ENCODE measurements at places on chromosomes 6 and 20. TPM values are rescaled to one million over a fixed set of nuclear protein-coding genes. Genes with fewer than 3 reads are reported as not detected.

DNA sequence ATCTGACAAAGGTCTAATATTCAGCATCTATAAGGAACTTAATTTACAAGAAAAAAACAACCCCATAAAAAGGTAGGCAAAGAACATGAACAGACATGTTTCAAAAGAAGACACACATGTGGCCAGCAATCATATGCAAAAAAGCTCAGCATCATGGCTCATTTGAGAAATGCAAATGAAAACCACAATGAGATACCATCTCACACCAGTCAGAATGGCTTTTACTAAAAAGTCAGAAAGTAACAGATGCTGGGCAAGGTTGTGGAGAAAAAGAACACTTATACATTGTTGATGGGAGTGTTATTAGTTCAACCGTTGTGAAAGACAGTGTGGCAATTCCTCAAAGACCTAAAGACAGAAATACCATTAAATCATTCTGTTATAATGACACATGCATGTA is 289.9 kb upstream of the MMS22L start:
- H3K4me1 ChIP-seq, result no peaks in the 10 kb centered on the region
- no peak overlapping the region for H3K4me3 ChIP-seq
- H3K27ac ChIP-seq, result no peak overlapping the region
- H3K27me3 ChIP-seq, result peaks cover 4% of the 10 kb centered on the region

RCAN2 gene
- total RNA-seq, result 27.9 TPM

- H3K27me3 ChIP-seq, result no peaks in the 10 kb centered on the region
- no peak for DNase-seq
- H3K27ac ChIP-seq, result no peak overlapping the region
- no peak overlapping the region for H3K4me3 ChIP-seq
Observed at GRCh38 chr20:49979030-49979832, 3.5 kb upstream of the SNAI1 start.

MCCD1 gene
- not detected for total RNA-seq

SLC16A10 gene
- not detected for total RNA-seq

TRDN gene
- not detected for total RNA-seq

DNA sequence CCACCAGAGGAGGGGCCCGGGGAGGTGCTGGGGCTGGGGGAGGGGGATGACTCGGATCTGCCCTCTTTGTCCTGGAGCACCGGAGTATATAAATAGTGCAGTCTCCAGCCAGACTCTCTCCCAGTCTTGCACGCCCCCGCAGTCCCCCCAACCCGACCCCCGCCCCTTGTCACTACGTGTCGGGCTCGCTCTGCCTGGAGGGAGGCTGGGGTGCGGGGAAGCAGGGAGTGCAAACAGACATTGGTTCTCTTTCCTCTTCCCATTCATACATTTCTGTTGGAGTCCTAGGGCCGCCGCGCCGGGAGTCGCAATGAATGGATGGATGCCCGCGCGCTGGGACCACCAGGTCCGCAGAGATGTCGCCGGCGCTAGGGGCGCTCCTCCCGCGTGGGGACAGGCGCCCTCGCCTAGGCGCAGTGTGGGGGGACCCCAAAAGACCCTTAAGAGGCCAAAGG is 179.3 kb downstream of the TBXT start:
- no peak for DNase-seq
- no peak overlapping the region for H3K27ac ChIP-seq
- H3K4me3 ChIP-seq, result peak overlapping the region; percentile 77
- H3K36me3 ChIP-seq, result no peaks in the 10 kb centered on the region
- peaks cover 48% of the 10 kb centered on the region for H3K27me3 ChIP-seq
- H3K4me1 ChIP-seq, result peaks cover 26% of the 10 kb centered on the region

- H3K4me1 ChIP-seq, result peaks cover 27% of the 10 kb centered on the region
- no peak overlapping the region for H3K4me3 ChIP-seq
- peak overlapping the region; percentile 12 for H3K27ac ChIP-seq
Observed at GRCh38 chr6:158206740-158207421, 38.7 kb downstream of the GTF2H5 start.

GPLD1 gene
- 2.4 TPM for total RNA-seq

DNA sequence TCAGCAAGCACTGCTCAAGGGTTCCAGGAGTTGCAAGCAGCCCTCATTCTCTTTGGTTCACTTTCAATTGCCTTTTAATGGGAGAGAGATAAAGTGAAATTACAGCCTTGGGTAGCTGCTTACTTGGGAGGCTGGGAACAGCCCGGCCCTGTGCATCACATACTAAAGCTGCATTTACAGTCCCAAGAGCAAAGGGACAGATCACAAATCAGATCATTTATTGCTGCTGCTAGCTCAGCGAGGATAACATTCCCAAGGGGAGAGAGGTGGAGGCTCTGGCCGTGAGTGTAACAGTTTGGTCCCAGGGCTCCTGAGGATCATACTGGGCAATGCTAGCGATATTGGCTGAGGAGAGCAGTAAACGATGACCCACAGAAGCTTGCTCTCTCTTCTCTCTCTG is 133.1 kb downstream of the CDH26 start:
- no peaks in the 10 kb centered on the region for H3K4me1 ChIP-seq
- no peak overlapping the region for H3K4me3 ChIP-seq
- no peak overlapping the region for H3K27ac ChIP-seq
- H3K27me3 ChIP-seq, result no peaks in the 10 kb centered on the region
- H3K36me3 ChIP-seq, result no peaks in the 10 kb centered on the region

DNA sequence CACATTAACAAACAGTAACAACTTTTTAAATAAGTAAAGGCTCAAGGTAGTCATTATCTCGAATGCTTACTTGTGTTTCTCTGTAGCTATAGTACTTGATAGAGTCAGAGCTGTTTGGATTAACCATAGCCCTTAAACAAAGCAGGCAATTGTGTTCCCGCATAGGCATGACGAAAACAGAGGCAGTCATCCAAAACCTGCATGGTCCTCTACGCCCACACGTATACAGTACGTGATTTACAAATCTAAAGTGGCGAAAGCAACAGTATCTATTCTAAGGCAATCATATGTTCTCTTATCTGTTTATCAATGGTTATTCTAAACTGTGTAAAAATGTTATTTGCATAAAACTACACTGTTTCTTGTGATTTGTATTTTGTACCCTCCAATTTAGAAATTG is 31.8 kb downstream of the HFE start:
- DNase-seq, result no peak
- H3K4me1 ChIP-seq, result peaks cover 15% of the 10 kb centered on the region
- H3K27ac ChIP-seq, result no peak overlapping the region
- H3K36me3 ChIP-seq, result no peaks in the 10 kb centered on the region

GRCh38 chr6:52994839-52995088 is 320 bp downstream of the GSTA4 start:
- peaks cover 18% of the 10 kb centered on the region for H3K36me3 ChIP-seq
- DNase-seq, result no peak
- peaks cover 44% of the 10 kb centered on the region for H3K4me1 ChIP-seq
- H3K4me3 ChIP-seq, result peak overlapping the region; percentile 95

GRCh38 chr6:28488916-28489365 is 26.7 kb downstream of the GPX6 start:
- H3K4me1 ChIP-seq, result peaks cover 16% of the 10 kb centered on the region
- peaks cover 45% of the 10 kb centered on the region for H3K27me3 ChIP-seq
- H3K27ac ChIP-seq, result no peak overlapping the region
- DNase-seq, result no peak
- no peaks in the 10 kb centered on the region for H3K36me3 ChIP-seq

NMBR gene
- not detected for total RNA-seq

NRSN1 gene
- total RNA-seq, result not detected

- no peak overlapping the region for H3K4me3 ChIP-seq
- no peaks in the 10 kb centered on the region for H3K4me1 ChIP-seq
- H3K36me3 ChIP-seq, result no peaks in the 10 kb centered on the region
- H3K27me3 ChIP-seq, result peaks cover 1% of the 10 kb centered on the region
- no peak overlapping the region for H3K27ac ChIP-seq
Observed at GRCh38 chr20:46539113-46539512, 11.3 kb downstream of the OCSTAMP start.

- DNase-seq, result no peak
- no peak overlapping the region for H3K27ac ChIP-seq
- no peak overlapping the region for H3K4me3 ChIP-seq
Observed at GRCh38 chr20:47220161-47220582, 136.3 kb downstream of the ZMYND8 start.

DNA sequence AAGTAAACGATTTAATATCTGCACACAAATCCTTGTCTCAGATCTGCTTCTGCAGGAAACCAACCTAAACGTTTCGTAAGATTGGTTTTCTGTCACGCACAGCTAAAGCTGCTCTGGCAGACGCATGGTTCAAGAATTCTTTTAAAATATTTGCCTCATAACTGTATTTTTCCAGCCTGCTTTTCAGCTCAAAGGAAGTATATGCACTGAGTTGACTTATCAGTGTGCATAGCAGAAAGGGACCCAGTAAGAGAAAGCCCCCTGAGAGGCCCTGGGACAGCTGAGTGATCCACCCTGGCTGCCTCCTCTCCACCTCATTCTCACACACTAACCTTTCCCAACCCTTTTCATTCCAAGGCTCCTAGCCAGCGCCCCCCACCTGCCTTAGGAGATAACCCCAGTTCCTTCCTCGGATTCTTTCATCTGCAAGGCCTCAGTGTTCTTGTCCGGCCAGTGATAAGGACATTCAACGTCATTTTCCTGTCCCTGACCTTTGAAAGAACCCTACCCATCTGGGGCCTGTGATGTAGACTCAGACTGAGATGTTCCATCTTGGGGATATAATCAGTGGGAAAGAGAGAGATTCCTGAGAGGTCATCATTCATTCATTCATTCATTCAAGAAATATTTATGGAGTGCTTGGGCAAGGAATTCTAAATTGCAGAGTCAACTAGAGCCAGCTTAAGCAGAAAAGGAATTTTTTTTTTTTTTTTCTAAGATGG is 22.4 kb upstream of the SLC9A8 start:
- peaks cover 1% of the 10 kb centered on the region for H3K4me1 ChIP-seq
- H3K4me3 ChIP-seq, result no peak overlapping the region
- H3K36me3 ChIP-seq, result no peaks in the 10 kb centered on the region
- no peak overlapping the region for H3K27ac ChIP-seq

SLC22A7 gene
- not detected for total RNA-seq

DNA sequence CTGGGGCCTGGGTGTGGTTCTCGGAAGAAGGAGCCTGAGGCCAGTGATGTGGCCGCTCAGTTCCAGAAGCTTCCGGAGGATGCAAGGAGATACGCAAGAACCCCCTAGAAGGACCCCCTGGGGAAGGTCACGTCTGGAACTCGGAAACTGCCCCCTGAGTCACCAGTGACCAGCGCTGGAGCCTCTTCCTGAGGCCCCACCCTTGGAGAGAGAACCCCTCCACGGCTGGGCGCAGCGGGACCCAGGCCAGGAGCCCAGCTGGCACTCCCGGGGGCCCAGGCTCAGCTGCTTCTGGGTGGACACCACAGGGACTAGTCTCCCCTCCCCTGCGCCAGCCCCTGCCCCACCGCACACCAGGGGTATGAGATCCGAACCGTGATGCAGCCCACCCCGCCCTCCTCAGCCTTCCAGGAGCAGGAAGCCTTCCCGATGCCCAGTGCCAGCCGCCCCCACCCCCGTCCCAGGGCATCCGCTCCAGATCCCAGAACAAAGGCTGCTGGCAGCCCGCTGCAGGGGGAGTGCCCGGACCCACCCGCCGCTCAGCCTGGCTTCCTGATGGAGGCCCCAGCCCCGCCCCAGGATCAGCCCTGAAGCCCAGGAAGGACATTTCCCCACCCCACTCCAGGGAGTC is 7.5 kb downstream of the LAMA5 start:
- H3K27ac ChIP-seq, result peak overlapping the region; percentile 65
- no peaks in the 10 kb centered on the region for H3K36me3 ChIP-seq

REM1 gene
- not detected for total RNA-seq

MED20 gene
- 30.0 TPM for total RNA-seq

BTN1A1 gene
- total RNA-seq, result not detected

GRCh38 chr20:62762801-62763368 is 33.4 kb upstream of the MRGBP start:
- H3K36me3 ChIP-seq, result no peaks in the 10 kb centered on the region
- no peak for DNase-seq
- H3K4me3 ChIP-seq, result no peak overlapping the region
- peaks cover 12% of the 10 kb centered on the region for H3K27me3 ChIP-seq

ZBTB46 gene
- total RNA-seq, result 20.9 TPM

TRIM15 gene
- not detected for total RNA-seq

DNA sequence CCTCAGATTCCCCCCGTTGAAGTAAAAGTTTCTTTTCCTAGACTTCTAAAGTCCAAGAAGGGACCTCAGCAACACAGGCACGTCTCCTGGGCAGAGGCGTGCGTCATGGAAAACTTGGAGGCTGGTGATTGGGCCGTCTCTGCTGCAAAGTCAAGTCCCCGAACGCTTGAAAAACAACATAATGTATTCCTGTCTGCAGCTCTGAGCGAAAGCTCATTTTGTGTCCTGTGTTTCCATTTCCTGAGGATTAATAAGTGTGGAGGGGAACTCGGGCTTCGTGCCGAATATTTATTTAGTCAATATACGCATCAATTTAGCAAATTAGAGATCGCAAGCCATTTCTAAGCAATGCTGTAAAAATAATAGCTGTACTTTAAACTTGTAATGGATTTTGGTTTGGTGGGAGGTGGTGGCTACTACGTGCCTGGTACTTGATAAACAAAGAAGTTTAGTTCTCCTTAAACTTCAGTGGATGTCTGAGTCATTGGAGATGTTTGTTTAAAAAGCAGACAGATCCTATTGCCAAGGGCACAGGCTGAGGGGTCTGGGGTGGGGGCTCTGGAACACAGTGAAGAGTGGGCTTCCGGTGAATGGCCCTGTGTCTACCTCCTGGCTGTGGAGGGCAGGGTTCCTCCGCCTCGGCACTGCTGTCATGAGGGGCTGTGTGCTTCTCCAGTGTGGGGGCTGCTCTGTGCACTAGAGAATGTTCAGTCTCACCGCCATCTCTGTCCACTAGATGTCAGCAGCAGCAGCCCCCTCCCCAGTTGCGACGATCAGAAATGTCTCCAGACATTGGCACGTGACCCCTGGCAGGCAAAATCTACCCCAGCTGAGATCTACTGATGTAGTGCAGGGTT is 21.8 kb downstream of the PCK1 start:
- H3K27ac ChIP-seq, result peak overlapping the region; percentile 90
- DNase-seq, result no peak
- peak overlapping the region; percentile 31 for H3K4me3 ChIP-seq
- peaks cover 22% of the 10 kb centered on the region for H3K4me1 ChIP-seq
- no peaks in the 10 kb centered on the region for H3K36me3 ChIP-seq

DNA sequence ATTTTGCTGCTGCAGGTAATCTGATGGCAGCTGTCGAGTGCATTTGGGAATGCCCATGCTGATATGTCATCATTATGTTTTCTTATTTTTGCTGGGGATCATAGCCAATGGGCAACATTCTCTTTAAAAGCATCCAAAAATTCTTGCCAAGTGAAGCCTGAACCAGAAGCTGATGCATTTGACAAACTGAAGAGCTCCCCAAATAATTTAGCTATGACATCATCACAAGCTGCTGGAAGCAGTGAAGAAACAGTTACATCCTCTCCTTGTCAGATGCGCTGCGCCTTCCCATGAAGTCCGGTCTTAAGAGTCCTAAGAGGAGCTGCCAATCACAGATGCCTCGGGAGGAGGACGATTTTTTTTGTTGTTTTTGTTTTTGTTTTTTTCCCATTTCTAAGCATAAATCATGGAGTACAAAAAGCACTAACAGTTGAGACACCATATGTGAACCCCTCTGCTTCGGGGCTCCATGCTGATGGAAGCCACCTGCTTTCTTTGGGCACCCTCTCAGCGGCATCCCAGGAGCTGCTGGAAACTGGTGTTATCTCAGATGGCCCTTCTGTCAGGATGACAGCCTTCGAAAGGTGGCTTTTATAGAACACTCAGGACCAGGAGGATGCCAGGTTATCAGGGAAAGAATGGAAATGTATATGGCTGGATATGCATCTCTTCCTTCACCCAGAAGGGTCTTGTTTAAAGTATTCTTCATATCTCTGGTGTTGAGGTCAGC is 56.1 kb upstream of the FOXQ1 start:
- H3K36me3 ChIP-seq, result no peaks in the 10 kb centered on the region
- no peak overlapping the region for H3K27ac ChIP-seq
- no peaks in the 10 kb centered on the region for H3K27me3 ChIP-seq
- no peak overlapping the region for H3K4me3 ChIP-seq
- DNase-seq, result peak; percentile 27

GRCh38 chr6:46419576-46420002 is 71.7 kb downstream of the RCAN2 start:
- DNase-seq, result no peak
- H3K27ac ChIP-seq, result no peak overlapping the region
- peaks cover 2% of the 10 kb centered on the region for H3K36me3 ChIP-seq
- peaks cover 19% of the 10 kb centered on the region for H3K4me1 ChIP-seq

HCRTR2 gene
- not detected for total RNA-seq

Data from osteocyte (in vitro differentiated cells).